ENCODE measurements at places on chromosomes 6 and 20.

DNA sequence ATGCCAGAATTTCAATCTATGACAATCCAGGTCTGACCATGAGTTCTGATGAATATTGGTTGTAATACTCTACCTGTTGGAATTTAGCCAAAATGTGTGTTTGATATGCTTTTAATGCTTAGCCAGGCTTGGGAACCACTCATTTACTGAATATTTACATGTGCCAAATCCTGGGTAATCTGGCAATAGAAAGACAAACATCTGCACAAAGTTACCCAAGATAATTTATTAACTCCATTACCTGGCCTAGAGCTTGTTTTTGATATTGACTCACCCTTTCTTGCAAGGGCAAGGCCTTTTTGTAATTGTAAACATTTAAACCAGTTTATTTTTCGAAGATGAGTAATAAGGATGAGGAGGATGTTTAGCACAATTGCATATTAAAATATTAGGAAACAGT, 13.5 kb upstream of the CD2AP start:
- DNase-seq: no peak

- DNase-seq: peak; percentile 92
Measured at GRCh38 chr6:32175711-32176475, at the start of gene AGPAT1. AGPAT1 (minus strand) TSS chr6:32176084; CDS start chr6:32171496, 4,588 bp downstream.

DNA sequence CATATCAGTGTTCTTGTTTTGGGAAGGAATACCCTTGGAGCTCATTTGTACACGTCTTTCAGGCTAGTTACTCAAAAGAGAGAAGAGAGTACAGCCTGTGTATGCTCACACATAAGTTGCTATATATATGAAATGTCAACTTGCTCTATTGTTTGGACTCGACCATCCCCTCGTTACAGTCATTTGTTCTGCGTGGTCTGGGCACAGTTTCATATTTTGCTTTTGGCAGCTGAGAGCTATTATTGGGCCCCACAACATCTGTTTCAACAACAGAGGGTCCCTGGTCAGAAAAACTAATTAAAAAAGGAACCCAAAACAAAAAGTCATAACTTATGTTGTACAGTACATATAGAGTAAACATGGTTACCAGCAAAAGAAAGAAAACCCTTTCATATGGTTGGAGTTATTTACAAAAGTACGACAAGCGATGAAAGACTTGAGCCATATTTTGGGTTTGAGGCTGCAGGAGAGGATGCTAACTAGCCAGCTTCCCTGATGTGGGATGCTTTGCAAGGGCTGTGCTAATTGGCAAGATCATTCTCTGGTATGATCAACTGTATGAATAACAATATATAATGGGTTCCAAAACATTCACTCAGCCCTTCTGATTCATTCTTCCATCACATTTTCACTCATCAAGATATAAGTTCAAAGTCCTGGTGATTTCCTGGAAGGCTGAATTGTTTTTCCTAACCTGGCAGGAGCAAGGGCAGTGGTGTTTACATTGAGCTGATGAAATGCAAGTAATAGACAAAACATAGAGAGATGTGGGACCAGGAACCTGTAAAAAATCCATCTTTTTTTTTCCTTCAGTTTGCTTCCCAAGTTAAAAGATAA, 137.9 kb downstream of the RPS12 start:
- no peak for DNase-seq

GRCh38 chr6:139528471-139528870, 154.0 kb upstream of the CITED2 start:
- DNase-seq: no peak

GRCh38 chr20:62174021-62174804, 8.6 kb upstream of the MTG2 start:
- DNase-seq: no peak

GRCh38 chr20:49230561-49231133, 11.4 kb downstream of the DDX27 start:
- DNase-seq: no peak

DNA sequence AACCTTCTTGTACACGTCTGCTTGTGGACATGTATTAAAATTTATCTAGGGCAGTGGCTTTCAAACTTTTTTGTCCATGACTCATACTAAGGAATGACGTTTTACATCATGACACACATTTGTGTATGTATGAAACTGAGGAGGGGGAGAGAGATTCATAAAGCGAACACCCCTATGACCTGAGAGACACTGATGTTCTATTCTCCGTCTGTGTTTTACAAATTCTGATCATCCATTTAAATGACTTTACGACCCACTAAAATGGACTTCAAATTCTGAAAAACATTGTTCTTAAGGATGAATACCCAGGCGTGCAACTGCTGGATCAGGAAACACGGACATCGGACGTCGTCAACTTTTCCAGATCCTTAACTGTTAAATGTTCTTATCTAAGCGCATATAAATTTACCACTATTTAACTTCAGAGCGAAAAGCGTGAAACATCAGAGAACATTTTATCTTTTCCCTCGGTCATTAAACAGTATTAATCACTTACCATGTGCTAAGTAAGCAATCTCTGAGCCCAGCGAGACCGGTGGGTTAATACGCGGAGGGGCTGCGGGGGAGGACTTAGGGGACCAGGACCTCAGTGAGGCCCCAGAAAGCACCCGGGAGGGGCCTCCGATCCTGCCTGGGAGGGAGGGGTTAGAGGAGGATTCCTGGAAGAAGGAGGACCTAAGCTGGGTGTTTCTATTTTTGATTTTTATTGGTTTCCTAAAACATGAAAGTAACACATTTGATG, 1.2 kb downstream of the PLAGL1 start:
- no peak for DNase-seq

- DNase-seq: no peak
Measured at GRCh38 chr20:2210646-2211552, 84.9 kb upstream of the TGM3 start.

GRCh38 chr6:63634630-63635029, 972 bp upstream of the PHF3 start:
- no peak for DNase-seq

- DNase-seq: no peak
Measured at GRCh38 chr20:40728470-40728869, 39.4 kb upstream of the MAFB start.

DNA sequence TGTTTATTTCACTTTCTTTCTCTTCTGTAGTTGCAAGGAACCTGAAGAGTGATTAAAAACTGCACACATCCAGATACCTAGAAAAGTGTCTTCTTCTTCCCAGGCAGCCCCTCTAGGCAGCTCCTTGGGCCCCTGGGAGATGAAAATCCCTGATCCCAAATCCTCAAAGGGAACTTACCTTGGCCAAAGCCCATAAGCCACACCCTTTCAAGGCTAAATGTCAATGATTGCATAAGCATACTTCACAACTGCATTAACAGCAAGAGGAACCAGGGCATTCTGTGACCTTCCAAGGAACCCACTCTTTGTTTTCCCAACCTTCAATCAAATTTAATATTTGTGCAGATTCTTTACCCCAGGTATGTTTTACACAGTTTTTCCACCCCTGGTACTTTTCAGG, 4.4 kb upstream of the HMGN3 start:
- DNase-seq: no peak

- DNase-seq: no peak
Measured at GRCh38 chr6:145063091-145063490, 672.2 kb downstream of the EPM2A start.

- no peak for DNase-seq
Measured at GRCh38 chr6:13354331-13355042, 26.1 kb upstream of the TBC1D7 start.

- DNase-seq: no peak
Measured at GRCh38 chr20:9510911-9511310, 3.5 kb upstream of the LAMP5 start.

GRCh38 chr6:87784690-87785089, 82.7 kb upstream of the AKIRIN2 start:
- DNase-seq: no peak

DNA sequence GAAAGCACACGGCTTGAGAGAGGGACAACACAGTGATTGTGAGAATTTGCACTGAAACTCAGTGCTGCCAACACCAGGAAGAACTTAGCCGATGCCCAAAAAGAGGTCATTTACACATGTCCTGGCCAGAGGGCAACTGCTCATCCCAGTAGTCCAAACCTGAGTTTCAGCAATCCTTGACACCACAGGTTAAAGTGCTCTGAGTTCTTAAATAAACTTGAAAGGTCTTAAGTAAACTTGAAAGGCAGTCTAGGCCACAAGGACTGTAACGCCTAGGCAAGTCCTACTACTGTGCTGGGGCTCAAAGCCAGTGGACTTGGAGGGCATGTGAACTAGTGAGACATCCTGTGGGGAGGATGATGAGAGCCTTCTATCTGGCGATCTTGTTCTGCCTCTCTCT, 14.1 kb downstream of the SNX14 start:
- no peak for DNase-seq

DNA sequence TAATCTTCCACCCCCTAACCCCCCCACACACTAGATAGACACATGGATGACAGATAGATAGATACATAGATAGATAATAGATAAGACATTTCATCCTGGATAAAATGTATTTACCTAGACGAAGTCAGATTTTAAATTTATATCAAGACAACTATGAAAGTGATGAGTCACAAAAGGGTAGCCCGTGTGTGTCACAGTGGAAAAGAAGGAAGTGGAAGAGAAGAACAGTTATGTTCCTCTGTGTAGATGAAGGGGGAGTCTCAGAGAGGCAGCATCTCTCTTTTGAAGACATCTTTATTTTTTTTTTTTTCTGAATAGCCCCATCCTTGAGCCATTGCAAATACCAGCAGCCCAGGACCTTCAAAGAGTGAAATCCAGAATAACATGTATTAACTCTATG, 121.7 kb upstream of the VGLL2 start:
- no peak for DNase-seq

GRCh38 chr6:7401075-7401474, 11.5 kb downstream of the RIOK1 start:
- no peak for DNase-seq
